ENCODE measurements at places on chromosomes 6 and 20.

- DNase-seq: peak; percentile 87
Observed at GRCh38 chr6:35804996-35805736, at the start of gene LHFPL5. TSS of gene LHFPL5 (plus strand) at chr6:35805352. CDS start at chr6:35805671, 319 bp downstream.

GRCh38 chr6:143608906-143609305 lies 68.9 kb upstream of the PHACTR2 start:
- DNase-seq: no peak

DNA sequence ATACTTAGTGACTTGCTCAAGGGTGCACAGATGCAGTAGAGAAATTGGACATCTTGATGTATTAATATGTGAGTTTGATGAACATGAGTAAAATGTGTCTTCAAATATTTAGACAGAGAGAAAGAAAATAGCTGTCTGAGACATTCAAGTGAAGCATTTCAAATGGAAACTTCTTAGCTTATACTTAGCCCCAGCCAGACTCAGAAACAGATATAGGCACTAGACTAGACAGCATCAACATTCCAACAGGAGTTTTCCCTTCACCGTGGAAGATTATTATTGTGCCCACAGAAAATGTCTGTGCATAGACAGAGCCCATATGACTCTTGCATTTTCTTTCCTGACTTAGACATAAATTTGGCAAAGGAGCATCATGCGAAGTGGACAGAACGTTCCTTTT lies 443.0 kb downstream of the PLCB1 start:
- DNase-seq: no peak

DNA sequence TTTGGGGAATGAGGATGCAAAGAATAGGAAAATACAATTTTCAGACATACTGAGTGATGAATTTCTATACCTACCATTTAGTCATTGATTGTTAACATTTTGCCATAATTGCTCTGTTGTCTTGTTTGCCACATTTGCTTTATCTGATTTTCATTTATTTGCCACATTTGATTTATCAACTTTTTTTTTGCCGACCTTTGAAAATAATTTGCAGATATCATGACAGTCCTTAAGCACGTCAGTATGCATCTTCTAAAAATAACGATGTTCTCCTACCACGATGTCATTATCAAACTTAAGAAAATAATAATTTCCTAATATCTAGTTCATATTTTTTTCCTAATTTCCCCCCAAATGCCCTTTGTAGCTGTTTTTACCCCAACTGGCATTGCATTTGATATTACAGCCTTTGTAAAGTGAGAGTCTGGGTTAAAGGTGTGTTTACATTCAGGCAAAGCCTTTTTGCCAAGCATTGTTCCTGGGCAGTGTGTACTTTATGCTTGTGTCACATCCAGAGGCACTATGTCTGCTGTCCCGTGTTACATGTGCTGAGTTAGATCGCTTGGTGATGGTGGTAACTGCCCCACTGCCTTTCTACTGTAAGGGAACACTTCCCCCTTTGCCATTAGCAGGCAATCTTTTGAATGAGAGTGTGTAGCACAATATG lies 26.4 kb downstream of the SEC23B start:
- DNase-seq: no peak

- no peak for DNase-seq
Observed at GRCh38 chr6:35357677-35358076, 15.3 kb downstream of the PPARD start.

GRCh38 chr6:144756469-144756868 lies 471.3 kb downstream of the UTRN start:
- DNase-seq: no peak

DNA sequence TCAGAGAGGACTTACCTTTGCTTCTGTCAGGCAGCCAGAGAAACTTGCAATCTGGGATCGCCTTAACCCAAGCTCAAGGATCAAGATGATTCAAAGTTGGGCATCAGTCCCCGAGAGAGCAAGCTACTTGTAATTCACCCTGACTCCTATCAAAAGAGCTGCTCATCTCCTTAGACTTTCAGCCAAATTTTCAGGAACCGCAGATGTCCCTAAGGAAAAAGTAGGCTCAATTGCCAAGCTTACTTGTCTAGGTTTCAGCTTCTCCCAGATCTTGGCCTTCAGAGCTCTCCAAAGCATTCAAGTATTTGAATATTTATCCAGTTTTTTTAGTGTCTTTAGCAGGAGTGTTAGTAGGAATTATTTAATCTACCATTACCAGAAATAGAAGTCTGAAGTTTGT lies 434.1 kb upstream of the MMS22L start:
- DNase-seq: no peak

DNA sequence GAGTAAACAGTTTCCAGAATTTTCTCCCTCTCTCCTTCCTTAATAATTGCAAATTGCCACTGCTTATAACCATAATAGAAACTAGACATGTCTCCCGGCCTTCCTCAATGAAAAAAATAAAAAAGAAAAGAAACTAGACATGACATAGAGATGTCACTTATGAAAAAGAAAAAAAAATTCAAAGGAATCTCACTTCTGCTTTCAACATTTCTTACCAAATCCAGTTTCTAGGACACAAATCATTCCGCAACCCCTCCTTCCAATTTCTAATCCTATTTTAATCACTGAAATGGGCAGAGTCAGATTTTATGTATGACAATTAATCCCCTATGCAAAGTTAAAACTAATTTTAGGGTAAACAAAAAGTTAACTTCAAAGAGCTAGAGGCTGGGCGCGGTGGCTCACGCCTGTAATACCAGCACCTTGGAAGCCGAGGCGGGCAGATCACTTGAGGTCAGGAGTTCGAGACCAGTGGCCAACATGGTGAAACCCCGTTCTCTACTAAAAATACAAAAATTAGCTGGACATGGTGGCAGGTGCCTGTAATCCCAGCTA lies 40.1 kb upstream of the EEF1A1 start:
- DNase-seq: no peak

DNA sequence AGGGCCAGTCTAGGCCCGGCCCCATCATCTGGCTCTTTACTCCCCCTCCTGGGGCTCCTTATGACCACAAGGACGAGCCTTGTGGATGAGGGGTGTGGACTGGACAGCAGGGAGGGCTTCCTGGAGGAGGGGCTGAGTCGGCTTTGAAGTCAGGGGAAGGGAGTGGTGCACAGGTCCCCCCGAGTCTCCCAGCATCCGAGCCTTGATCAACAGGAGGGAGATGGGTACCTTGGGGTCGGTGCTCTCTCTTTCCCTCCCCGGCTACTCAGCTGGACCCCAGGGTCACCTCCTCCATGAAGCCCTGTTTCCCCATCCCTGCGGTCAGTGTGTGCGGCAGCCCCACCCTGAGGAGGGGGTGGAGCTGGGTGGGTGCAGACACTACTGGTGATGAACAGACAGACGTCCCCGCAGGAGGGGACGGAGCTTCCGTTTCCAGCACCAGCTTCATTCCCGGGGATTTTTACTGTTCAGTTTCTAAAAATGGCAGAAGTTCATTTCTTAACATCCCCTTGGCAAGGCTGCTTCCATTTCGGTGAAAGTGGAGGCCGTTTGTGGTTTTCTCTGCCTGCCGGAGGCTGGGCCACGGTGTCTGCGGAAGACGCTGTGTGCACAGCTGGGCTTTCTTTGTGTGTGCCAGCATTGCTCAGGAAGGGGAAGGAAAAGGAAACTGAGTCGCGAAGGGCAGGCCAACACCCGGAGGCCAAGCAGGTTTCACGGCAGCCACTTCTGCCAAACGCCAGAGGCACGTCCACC lies 19.6 kb downstream of the NTSR1 start:
- no peak for DNase-seq
